HS-27A (cell line): ENCODE measurements at places on chromosomes 5 and 9.

GRCh38 chr5:121430538-121430937, 421.1 kb upstream of the FTMT start:
- DNase-seq: no peak

DNA sequence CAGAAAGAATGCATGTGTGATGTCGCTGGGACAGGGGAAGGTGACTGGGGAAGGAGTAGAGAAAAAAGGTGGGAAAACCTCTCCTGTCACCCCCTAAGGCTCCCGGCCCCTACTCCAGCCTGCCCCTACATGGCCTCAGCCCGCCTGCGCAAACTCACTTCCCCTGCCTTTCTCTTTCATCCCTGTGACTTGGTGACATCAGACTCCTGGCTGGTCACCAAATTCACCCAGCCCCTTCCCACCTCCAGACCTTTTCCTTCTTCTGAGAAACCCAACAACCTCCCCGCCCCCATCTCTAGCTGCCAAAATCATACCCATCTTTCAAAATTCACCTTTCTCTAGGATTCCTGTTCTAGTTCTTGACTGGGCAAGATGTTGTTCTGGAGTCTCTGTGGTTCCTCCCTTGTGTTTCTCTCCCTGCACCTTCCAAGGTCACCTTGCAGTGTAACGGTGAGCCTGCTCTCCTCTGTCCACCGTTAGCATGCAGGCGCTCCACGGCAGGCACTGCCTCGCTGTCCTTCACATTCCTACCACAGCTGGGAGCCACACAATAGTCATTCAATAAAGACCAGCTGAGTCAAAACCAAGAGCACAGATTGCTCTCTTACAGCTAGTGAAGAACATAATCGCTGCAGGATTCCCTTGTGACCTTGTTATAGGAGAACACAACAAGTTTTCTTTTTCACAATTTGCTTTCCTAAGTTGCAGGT, 134.5 kb downstream of the FANCC start:
- no peak for DNase-seq

GRCh38 chr5:107948377-107948776, 277.6 kb upstream of the EFNA5 start:
- no peak for DNase-seq

DNA sequence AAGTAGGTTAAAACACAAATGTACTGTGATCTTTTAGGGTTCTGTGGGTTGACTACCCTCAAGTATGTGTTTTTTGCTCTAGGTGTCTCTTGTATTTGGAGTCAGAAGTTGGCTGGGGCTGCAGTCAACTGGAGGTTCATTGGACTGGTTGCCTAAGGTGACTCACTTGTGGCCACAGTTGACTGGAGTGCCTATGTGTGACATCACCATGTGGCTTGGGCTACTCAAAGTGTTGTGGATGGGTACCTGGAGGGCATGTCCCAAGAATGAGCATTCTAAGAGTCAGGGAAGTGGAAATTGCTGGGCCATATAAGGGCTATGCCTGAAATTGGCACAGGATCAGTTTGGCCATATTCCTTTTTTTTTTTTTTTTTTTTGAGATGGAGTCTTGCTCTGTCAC, 27.4 kb downstream of the SNX30 start:
- DNase-seq: no peak

GRCh38 chr5:8813180-8813579, 732.7 kb downstream of the SEMA5A start:
- DNase-seq: no peak

- peak; percentile 68 for DNase-seq
Measured at GRCh38 chr5:157558041-157558595, 17.5 kb downstream of the ADAM19 start.

DNA sequence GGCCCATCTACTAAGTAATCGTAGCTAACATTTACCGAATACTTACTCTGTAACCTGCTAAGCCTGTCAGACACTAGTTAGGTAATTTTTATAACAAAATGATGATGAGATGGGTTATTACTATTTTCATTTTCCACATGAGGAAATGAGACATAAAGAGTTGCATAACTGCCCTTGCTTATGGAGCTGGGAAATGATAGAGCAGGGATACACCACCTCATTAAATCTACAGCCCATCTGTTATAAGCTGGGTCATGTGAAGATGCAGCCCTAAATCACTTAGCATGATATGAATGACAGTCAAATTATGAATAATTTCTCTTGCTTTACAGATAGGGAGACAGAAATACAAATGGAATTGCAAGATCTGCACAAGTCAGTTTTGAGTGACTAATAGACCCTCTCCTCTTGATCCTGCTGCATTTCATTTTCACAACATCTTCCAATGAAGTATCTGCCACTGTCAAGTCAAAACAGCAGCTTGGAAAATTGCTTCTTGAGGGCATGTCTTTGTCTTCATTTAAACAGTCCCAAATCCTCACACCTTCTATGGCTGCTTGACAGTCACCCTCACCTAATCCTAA, 364.7 kb downstream of the PRELID2 start:
- DNase-seq: no peak

GRCh38 chr5:127061537-127061936, 11.8 kb downstream of the C5orf63 start:
- DNase-seq: no peak

DNA sequence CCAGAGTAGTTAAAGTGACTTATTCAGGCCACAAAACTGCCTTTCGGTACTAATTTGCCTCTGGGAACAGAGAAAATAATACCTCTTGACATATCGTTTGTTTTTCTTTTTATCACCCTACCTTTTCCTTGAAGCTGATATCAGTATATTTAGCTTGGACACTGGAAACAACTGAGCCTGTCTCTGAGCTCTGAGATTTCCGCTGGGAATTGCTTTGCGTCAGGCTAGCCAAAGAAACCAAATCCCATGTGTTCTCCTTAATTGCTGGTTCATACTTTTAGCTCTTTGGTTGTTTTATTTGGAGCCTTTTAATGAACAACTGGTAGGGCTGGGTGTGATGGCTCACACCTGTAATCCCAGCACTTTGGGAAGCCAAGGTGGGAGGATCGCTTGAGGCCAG, 30.3 kb upstream of the SNAPC3 start:
- no peak for DNase-seq

DNA sequence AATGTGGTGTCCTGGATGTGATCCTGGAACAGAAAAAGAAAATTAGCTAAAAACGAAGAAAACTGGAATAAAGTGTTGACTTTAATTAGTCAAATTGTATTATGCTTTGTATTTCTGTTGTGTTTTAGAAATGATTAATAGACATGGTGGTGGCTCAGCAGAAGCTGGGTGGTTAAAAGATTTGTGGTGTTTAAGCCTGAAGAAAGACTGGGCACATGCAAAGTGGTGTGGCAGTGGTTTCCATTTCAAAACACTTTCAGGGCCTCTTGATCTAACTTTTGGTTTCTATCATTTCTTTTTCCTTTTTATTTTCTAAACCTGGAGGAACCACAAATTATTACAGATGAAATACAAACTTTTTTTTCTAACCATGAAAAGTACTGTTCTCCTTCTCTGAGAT, 44.1 kb downstream of the ADGRV1 start:
- no peak for DNase-seq

GRCh38 chr5:127233590-127233989, 57.0 kb upstream of the MEGF10 start:
- DNase-seq: no peak

GRCh38 chr9:134386951-134387831, 60.9 kb downstream of the RXRA start:
- DNase-seq: no peak

- DNase-seq: no peak
Measured at GRCh38 chr5:170254056-170254455, 21.3 kb downstream of the C5orf58 start.

GRCh38 chr9:109860521-109860920, 80.5 kb downstream of the PALM2AKAP2 start:
- DNase-seq: no peak

DNA sequence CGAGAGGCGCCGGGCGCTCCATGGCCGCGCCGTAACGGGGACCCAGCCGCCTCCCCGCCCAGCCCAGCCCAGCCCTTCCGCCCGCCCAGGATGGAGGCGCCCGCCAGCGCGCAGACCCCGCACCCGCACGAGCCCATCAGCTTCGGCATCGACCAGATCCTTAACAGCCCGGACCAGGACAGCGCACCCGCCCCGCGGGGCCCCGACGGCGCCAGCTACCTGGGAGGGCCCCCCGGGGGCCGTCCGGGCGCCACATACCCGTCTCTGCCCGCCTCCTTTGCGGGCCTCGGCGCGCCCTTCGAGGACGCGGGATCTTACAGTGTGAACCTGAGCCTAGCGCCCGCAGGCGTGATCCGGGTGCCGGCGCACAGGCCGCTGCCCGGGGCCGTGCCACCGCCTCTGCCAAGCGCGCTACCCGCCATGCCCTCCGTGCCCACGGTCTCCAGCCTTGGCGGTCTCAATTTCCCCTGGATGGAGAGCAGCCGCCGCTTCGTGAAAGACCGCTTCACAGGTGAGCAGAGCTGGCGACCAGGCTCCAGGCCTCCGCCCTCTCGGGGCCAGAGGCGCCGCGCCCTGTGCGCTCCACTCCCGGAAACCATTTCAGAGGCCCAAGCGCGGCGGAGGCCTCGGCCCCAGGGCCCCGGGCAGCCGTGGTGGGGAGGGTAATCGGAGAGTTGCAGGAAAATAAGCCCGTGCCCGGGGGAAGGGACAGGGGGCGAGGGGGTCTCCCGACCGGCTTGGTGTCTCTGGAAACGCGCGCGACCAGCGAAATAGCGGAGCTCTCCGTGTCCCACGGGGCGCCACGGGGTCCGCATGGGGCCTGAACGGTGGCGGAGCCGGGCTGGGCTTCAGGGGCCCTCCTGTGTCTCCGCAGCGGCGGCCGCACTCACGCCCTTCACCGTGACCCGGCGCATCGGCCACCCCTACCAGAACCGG, 496 bp downstream of the TLX3 start:
- DNase-seq: no peak

DNA sequence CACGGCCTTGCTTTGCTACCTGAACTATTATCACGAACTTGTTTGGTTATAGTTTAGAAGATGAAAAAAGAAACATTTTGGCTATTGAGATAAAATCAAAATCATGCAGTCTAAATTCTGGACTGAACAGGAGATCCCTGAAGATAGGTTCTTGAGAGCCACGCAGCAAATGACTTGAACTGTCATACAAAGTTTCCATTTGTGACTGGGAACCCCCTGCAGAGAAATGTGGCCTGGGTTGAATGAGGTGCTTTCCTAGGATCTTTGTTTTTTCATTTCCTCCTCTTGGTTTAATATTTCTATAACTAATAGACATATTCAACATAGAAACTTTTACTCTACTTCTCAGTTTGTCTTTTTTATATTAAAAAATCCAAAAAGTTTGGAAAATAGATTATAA, 184.7 kb upstream of the TRPM3 start:
- no peak for DNase-seq

- DNase-seq: no peak
Measured at GRCh38 chr5:55603922-55604321, 69.2 kb upstream of the PLPP1 start.
